K562 (cell line): ENCODE measurements at places on chromosomes 4 and X. TPM values are rescaled to one million over a fixed set of nuclear protein-coding genes. Genes with fewer than 3 reads are reported as not detected.

The HS6ST2 gene
- total RNA-seq, result not detected in 2 replicates

The SPRY1 gene
- total RNA-seq, result 1.00 and 1.0 TPM in 2 replicates

The SGCB gene
- 0.09 and 0.20 TPM in 2 replicates for total RNA-seq

The FGF13 gene
- 53.2 and 53.7 TPM in 2 replicates for total RNA-seq

The RTL3 gene
- total RNA-seq, result not detected in 2 replicates

The NDNF gene
- 0.11 TPM in 1 of 2 replicates, not detected in the other for total RNA-seq

The RAB33A gene
- total RNA-seq, result 0.20 TPM in 1 of 2 replicates, not detected in the other

The VCX gene
- 9.0 and 11.9 TPM in 2 replicates for total RNA-seq

The GC gene
- 0.44 and 1.3 TPM in 2 replicates for total RNA-seq

The USP17L18 gene
- not detected in 2 replicates for total RNA-seq

The NKX6-1 gene
- not detected in 2 replicates for total RNA-seq

The PF4V1 gene
- total RNA-seq, result not detected in 2 replicates

- no peaks in the 10 kb centered on the region for H3K4me1 ChIP-seq
- no peak overlapping the region for H3K27ac ChIP-seq
- H3K4me3 ChIP-seq, result no peak overlapping the region
- H3K36me3 ChIP-seq, result peaks cover 21% of the 10 kb centered on the region; the same call in 1 of the 3 replicates
- no peak for DNase-seq
Measured at GRCh38 chr4:126552321-126552720, 1080.4 kb upstream of the INTU start.

DNA sequence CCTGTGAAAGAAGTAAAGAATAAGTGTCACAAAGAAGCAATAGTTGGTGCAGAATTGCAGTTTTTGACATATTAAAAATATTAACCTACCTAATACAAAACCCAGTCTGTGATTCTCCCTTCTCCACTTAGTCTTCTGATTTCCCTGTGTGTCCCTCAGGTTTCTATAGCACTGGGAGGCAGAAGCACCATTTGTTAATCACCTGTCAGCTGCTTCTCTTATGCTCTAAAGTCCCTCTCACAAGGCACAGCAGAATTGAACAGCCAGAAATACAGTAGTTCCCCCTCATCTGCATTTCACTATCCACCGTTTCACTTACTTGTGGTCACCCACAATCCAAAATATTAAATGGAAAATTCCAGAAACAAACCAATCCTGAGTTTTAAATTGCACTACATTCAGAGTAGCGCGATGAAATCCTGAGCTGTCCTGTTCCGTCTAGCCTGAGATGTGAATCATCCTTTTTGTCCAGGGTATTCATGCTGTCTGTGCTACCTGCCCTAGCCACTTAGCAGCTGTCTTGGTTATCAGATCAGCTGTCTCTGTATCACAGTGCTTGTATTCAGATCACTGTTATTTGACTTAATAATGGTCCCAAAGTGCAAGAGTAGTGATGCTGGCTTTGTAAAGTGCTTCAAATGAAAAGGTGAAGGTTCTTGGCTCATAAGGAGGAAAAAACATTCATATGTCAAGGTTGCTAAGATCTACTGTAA lies 984.1 kb upstream of the GRID2 start:
- DNase-seq, result no peak
- H3K4me1 ChIP-seq, result no peaks in the 10 kb centered on the region
- no peak overlapping the region for H3K4me3 ChIP-seq
- no peak overlapping the region for H3K27ac ChIP-seq
- H3K36me3 ChIP-seq, result no peaks in the 10 kb centered on the region

- H3K27ac ChIP-seq, result no peak overlapping the region
- no peaks in the 10 kb centered on the region for H3K27me3 ChIP-seq
- H3K4me1 ChIP-seq, result no peaks in the 10 kb centered on the region
- no peak for DNase-seq
- H3K4me3 ChIP-seq, result no peak overlapping the region
- no peaks in the 10 kb centered on the region for H3K36me3 ChIP-seq
Measured at GRCh38 chr4:31023109-31023508, 302.9 kb downstream of the PCDH7 start.

DNA sequence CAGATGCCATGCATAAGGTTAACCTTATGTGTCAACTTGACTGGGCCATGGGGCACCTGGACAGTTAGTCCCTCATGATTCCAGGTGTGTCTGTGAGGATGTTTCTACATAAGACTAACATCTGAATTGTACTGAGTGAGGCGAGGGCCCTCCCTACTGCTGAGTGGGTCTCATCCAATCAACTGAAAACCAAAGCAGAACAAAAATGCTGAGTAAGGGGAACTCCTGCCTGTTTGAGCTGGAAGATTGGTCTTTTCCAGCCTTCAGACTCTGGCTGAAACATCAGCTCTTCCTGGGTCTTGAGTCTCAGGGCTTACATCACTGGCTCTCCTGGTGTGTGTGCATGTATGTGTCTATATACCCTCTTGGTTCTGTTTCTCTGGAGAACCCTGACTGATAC lies 13.8 kb downstream of the NELFA start:
- peaks cover 18% of the 10 kb centered on the region for H3K4me1 ChIP-seq
- no peaks in the 10 kb centered on the region for H3K27me3 ChIP-seq
- no peak for DNase-seq
- no peak overlapping the region for H3K27ac ChIP-seq
- no peak overlapping the region for H3K4me3 ChIP-seq
- H3K36me3 ChIP-seq, result peaks cover 57% of the 10 kb centered on the region; the same call in 1 of the 3 replicates

- H3K36me3 ChIP-seq, result no peaks in the 10 kb centered on the region
- no peak overlapping the region for H3K27ac ChIP-seq
- no peaks in the 10 kb centered on the region for H3K4me1 ChIP-seq
Measured at GRCh38 chr4:117987464-117987863, 46.8 kb upstream of the NDST3 start.

DNA sequence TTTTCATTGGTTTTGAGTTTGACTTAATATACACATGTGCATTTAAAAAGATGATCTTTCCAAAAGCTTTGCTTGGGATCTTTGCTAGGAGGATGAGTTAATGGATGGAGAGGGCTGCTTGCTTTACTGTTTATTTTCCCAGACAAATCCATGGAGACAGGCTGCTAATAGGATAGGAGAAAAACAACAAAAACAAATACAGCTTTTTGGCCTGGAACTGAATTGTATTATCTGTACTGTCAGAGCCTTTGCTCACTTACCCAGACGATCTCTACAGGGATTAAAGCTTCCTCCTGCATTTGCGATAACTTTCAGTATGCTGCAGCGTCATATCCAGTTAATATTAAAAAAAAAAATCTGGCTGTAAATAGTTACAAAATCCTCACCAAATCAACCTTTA lies 190.8 kb upstream of the NUDT6 start:
- H3K27ac ChIP-seq, result no peak overlapping the region
- no peaks in the 10 kb centered on the region for H3K4me1 ChIP-seq

- H3K27me3 ChIP-seq, result no peaks in the 10 kb centered on the region
- no peak overlapping the region for H3K4me3 ChIP-seq
- H3K27ac ChIP-seq, result no peak overlapping the region
- H3K36me3 ChIP-seq, result peaks cover 10% of the 10 kb centered on the region
Measured at GRCh38 chr4:25827897-25828296, 34.9 kb downstream of the SEL1L3 start.

DNA sequence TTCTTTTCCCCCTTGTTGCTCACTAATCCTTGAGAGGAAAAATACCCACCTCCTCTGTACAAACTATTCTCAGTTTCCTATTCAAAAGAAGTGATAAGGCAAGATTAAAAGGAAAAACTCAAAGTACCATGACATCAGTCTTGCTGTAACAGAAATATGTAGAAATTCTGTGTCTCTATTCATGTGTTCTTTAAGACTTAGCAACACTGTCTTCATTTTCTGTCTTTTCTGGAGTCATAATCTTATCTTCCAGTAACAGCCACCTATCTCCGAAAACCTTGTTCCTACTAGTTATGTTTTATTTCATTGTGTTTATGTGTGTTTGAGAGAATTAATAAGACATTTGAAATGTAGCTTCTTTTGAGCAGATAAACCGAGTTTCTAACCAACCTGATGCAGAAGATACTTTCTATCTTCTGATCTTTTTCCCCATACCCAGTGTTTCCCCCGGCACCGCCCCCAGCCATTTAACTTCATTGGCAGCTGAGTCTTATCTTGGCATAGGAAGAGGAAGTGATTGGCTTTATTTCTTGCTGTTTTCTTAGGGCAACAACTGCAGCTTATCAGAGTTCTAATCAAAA lies 8.0 kb downstream of the FAM241A start:
- H3K4me1 ChIP-seq, result peaks cover 8% of the 10 kb centered on the region
- no peaks in the 10 kb centered on the region for H3K27me3 ChIP-seq
- H3K27ac ChIP-seq, result peak overlapping the region; percentile 63
- H3K4me3 ChIP-seq, result peak overlapping the region; percentile 24

- H3K4me3 ChIP-seq, result no peak overlapping the region
- DNase-seq, result no peak
- H3K4me1 ChIP-seq, result no peaks in the 10 kb centered on the region
- no peaks in the 10 kb centered on the region for H3K27me3 ChIP-seq
- no peak overlapping the region for H3K27ac ChIP-seq
Measured at GRCh38 chrX:10233173-10233572, 76.4 kb downstream of the CLCN4 start.

GRCh38 chrX:103362474-103362873 lies 6.2 kb downstream of the TCEAL9 start:
- no peak overlapping the region for H3K27ac ChIP-seq
- no peaks in the 10 kb centered on the region for H3K27me3 ChIP-seq
- no peak for DNase-seq
- no peak overlapping the region for H3K4me3 ChIP-seq
- peaks cover 4% of the 10 kb centered on the region; the same call in 1 of the 3 replicates for H3K36me3 ChIP-seq
- peaks cover 6% of the 10 kb centered on the region; the same call in 1 of the 3 replicates for H3K4me1 ChIP-seq

GRCh38 chr4:158193171-158193749 lies 17.0 kb upstream of the TMEM144 start:
- H3K36me3 ChIP-seq, result no peaks in the 10 kb centered on the region
- H3K27ac ChIP-seq, result no peak overlapping the region
- no peaks in the 10 kb centered on the region for H3K4me1 ChIP-seq
- H3K4me3 ChIP-seq, result no peak overlapping the region
- no peaks in the 10 kb centered on the region for H3K27me3 ChIP-seq

DNA sequence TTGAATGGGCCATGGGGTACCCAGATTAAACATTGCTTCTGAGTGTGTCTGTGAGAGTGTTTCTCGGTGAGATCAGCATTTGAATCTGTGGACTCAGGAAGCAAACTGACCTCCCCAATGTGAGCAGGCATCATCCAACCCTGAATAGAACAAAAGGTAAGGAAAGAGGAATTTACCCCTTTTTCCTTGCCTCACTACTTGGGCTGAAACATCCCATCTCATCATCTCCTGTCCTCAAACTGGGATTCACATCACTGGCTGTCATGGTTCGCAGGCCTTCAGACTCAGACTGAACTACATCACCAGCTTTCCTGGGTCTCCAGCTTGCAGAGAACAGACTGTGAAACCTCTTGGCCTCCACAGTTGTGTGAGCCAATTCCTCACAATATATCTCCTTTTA lies 47.1 kb downstream of the TEC start:
- DNase-seq, result no peak
- H3K4me1 ChIP-seq, result peaks cover 18% of the 10 kb centered on the region; the same call in 2 of the 3 replicates
- H3K4me3 ChIP-seq, result no peak overlapping the region
- H3K27me3 ChIP-seq, result no peaks in the 10 kb centered on the region
- peaks cover 8% of the 10 kb centered on the region for H3K36me3 ChIP-seq
- no peak overlapping the region for H3K27ac ChIP-seq

DNA sequence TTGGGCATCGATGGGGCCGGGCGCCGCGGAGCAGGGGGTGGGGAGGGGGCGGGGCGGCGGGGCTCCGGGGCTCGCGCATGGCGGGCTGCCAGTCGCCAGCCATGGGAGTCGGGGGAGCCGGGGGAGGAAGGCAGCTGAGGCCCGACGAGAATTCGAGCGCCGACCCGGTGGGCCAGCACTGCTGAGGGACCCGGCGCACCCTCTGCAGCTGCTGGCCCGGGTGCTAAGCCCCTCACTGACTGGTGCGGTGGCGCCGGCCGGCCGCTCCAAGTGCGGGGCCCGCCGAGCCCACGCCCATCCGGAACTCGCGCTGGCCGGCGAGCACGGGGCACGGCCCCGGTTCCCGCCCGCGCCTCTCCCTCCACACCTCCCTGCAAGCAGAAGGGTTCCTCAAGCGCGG lies 49.4 kb downstream of the GSX2 start:
- no peaks in the 10 kb centered on the region for H3K36me3 ChIP-seq
- no peak for DNase-seq
- no peak overlapping the region for H3K27ac ChIP-seq
- H3K4me3 ChIP-seq, result no peak overlapping the region
- H3K4me1 ChIP-seq, result no peaks in the 10 kb centered on the region

GRCh38 chrX:26909728-26910127 lies 553.4 kb downstream of the PPP4R3C start:
- no peak overlapping the region for H3K27ac ChIP-seq
- H3K36me3 ChIP-seq, result no peaks in the 10 kb centered on the region
- no peak overlapping the region for H3K4me3 ChIP-seq
- H3K4me1 ChIP-seq, result no peaks in the 10 kb centered on the region

- H3K36me3 ChIP-seq, result no peaks in the 10 kb centered on the region
- no peak overlapping the region for H3K27ac ChIP-seq
- H3K4me1 ChIP-seq, result no peaks in the 10 kb centered on the region
- DNase-seq, result peak; percentile 1
- no peak overlapping the region for H3K4me3 ChIP-seq
Measured at GRCh38 chr4:162497564-162498167, 333.9 kb upstream of the FSTL5 start.

GRCh38 chr4:42078184-42078801 lies 74.2 kb downstream of the BEND4 start:
- H3K4me1 ChIP-seq, result no peaks in the 10 kb centered on the region
- H3K36me3 ChIP-seq, result peaks cover 20% of the 10 kb centered on the region
- no peak overlapping the region for H3K27ac ChIP-seq
- H3K4me3 ChIP-seq, result no peak overlapping the region

DNA sequence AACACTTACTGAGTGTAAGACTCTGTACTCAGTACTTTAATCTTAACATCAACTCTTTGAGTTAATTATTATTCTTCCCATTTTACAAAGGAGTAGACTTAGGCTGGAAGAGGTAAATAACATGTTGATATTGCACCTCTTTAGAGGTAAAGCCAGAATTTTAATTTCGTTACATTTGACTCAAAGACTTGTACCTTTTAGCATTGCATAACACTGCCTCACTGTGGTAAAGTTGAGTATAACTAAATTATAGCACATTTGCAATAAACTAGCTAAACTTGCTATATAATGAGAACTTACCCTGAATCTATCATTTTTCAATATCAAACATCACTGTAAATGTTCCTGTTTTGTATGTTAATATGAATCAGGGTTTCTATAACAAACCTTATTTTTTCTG lies 218.5 kb downstream of the PRR32 start:
- H3K27me3 ChIP-seq, result no peaks in the 10 kb centered on the region
- no peak for DNase-seq
- H3K4me3 ChIP-seq, result no peak overlapping the region
- H3K36me3 ChIP-seq, result no peaks in the 10 kb centered on the region

DNA sequence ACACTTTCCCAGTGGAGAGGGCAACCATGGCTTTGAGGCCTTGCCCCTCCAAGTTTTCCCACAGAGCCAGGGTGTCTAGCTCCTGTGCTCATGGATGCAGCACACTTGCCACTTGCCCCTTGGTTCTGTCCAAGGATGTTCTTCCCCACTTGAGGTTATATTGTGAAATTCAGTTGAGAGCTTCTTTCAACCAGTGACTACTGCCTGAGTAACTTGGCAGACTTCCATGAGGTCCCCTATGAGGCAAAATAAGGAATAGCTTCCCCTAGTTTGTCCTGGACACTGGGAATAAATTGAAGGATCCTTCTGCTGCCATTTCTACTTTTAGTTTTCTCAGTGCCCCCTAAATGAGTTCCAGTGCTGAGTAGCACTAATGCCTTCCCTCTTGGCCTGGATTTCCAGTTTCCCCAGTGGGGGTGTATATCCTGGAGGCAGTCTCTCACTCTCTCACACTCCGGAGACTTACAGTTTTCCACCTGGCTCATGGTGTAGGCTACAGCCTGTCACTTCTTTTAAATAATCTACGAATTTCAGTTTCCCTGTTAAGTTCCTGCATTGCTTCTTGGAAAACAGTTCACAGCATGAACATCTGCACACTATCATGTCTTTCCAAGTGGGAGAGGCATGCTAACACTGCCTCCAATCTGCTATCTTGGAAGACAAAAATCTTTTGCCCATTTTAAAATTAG lies 36.4 kb upstream of the ADH4 start:
- no peak for DNase-seq
- H3K27me3 ChIP-seq, result no peaks in the 10 kb centered on the region
- H3K4me3 ChIP-seq, result no peak overlapping the region
- H3K36me3 ChIP-seq, result no peaks in the 10 kb centered on the region
- no peaks in the 10 kb centered on the region for H3K4me1 ChIP-seq
